Right renal pelvis (tissue), 4 donors: ENCODE measurements at places on chromosomes 3 and 15. TPM values are rescaled to one million over a fixed set of nuclear protein-coding genes. Genes with fewer than 3 reads are reported as not detected.

DNA sequence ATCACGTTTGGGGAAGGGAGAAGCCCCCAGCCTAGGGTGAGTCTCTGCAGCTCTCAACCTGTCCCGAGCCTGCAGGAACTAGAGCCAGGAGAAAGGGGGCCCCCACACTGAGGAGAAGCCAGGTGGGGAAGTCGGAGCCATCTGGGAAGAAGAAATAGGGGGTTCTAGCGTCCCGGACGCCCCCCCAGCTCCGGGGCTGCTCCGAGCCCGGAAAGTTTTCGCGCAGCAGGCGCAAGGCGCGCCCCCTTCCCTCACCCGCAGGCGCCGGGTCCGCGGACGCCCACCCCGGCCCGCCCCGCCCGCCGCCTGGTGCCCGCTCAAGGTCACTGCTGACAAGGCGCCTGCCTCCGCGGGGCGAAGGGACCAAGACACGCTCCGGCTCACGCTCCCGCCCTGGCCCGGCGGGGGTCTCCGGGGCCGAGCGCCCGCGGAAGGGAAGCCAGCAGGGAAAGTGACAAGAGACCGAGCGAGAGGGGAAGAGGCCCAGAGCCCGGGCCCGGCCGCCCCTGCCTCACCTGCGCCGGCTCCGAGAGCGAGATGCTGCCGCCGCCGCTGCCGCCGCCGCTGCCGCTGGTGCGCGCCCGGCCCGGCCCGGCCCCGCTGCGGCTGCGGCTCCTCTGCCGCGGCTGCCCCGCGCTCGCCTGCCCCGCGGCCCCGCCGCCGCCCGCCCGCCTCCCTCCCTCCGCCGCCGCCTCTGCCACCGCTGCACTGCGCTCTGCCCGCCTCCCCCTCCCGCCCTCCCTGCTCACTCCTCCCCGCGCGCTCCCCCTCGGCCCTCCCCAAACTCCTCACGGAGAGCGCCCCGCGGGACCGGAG, 108.4 kb upstream of the SLC6A11 start:
- DNase-seq, result no peak

GRCh38 chr15:63712828-63713520, 115.8 kb downstream of the FBXL22 start:
- no peak for DNase-seq

Gene CAV3
- polyA plus RNA-seq, result 0.55 TPM

Gene SLC51B
- polyA plus RNA-seq, result 11.7 TPM

DNA sequence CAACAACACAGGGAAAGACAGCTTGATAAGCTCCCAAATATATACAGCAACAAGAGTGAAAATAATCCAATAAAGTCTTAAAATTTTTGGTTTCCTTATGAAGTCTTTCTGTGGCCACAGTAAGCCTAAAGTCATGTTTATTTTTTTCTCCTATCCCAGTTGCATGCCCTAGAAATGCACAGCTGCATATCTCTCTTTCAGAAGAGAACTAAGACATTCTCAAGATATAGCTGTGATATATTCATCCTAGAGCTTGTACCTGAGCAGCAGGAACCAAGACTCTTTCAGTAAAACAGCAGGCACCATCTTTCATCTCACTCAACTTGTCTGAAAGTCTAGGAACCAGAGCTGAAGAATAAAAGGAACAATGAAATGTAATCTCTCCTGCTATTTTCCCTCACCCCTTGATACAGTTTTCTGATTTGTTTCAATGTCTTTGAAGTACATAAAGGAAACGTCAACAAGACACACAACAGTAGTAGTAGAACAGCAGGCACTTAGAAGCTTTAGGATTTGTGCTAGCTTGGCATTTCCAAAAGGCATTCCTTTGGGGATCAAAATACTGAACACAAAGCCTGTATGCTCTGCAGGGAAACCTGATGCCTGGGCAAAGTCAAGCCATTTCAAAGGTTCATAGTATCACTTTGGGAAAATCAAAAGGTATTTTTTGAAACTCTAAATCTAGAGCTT, 536.8 kb downstream of the PYDC2 start:
- no peak for DNase-seq

DNA sequence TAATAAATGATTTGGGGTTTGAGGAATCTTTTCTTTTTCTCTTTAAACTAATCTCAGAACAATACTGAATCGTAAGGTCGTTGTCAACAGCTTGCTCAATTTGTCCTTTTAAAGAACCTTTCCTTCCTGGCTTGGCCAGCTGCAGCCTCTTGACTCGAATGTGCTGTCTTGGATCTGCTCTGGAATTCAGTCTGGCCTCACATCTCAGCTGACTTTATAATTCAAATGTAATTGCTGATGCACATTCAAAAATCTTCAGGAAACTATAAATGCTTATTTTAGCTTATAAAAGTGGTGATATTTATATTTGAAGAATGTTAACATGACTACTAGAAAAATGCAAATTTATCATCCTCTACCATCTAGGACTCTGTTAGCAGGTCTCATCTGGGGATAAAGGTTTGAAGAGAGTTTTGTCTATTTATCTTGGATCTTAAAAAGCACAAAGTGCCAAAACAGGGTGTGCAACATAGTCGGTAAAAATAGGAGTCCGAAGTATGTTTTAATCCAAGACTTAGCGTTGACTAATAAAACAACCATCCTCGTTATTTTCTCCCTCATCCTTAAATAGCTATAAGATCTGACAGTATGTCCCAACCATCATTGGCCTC, 1035.2 kb downstream of the MCTP2 start:
- DNase-seq, result no peak
